ENCODE measurements at places on chromosomes 1 and 21.

- no peak for DNase-seq
These were observed 39.6 kb downstream of the GFI1 start for GRCh38 chr1:92447033-92447681.

- no peak for DNase-seq
These were observed 2.9 kb downstream of the MACO1 start for GRCh38 chr1:25433389-25434186.

GRCh38 chr21:44753357-44753756 lies 42.0 kb upstream of the TSPEAR start:
- no peak for DNase-seq

DNA sequence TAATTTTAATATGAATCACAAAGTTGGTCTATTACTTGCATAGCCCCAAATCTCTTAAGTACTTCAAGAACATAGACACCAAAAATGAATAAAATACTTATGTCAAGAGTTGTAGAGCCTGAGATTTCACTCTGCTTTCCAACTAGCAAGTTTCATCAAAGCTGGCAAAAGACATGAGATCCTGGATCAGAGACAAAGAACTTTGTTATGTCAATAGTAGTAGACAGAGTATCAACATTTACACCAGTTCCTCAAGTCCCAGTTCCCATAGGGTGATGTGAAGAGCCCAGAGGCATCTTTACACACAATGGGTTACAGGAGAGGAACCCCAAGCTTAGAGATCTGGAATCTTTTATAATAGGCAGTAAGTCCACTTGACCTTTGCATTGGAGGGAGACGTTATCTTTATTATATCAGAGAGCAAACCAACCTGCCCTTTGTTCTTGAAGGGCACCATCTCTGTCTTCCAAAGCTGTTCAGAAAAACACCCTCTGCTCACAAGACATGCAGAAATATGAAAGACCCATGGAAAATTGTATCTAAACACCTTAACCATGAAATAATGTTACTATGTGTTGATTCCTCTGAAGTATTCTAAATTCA lies 174.4 kb upstream of the GALNT2 start:
- no peak for DNase-seq

DNA sequence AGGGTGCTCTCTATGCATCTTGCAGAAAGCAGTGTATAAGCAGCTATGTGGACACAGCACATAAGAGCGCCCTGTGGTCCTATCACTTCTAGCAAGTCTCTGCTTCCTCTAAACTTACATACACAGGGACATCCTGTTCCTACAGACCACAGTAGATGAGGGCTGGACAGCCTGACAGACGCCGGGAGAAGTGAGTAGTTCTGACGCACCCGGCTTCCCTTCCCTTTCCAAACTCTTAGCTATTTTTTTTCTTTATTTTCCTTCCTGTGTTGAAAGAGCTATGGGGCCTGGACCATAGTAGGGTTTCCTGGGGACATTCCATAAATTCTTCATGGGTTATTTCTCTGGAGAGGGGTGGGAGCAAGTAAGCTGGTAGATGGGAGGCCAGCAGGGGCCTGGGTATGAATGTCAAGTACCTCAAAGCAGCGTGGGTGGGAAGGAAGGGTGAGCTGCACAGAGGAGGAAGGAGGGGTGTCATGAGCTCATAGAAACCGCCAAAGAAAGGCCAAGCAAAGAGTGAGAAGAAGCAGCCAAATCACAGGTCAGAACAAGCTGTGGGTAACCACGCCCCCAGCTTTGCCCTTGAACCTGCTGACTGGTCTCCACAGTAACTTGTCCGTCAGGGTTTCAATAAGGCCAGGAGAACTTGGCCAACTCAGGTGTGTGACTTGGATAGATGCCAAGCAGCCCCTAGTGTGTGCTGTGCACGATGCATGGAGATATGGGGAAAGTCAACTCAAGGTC lies 36.6 kb downstream of the PLXNA2 start:
- no peak for DNase-seq

- DNase-seq = no peak
These were observed 12.2 kb downstream of the KCNJ15 start for GRCh38 chr21:38268864-38269575.

DNA sequence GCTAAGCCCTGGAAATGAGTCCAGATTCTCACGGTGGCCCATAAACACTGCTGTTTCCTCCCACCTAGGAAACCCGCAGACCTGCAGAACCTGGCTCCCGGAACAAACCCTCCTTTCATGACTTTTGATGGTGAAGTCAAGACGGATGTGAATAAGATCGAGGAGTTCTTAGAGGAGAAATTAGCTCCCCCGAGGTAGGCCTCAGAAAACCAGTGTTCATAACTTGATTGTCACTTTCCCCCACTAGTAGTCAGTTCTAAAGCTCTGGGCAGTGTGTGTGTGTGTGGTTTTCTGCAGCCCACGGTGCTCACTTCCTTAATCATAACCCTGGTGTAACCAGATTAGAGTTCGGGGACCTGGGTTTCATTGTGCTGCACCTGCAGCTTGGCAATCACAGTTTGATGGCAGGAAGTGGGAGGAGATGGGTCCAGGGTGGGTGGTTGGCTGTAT lies 39.1 kb downstream of the CLIC6 start:
- no peak for DNase-seq

DNA sequence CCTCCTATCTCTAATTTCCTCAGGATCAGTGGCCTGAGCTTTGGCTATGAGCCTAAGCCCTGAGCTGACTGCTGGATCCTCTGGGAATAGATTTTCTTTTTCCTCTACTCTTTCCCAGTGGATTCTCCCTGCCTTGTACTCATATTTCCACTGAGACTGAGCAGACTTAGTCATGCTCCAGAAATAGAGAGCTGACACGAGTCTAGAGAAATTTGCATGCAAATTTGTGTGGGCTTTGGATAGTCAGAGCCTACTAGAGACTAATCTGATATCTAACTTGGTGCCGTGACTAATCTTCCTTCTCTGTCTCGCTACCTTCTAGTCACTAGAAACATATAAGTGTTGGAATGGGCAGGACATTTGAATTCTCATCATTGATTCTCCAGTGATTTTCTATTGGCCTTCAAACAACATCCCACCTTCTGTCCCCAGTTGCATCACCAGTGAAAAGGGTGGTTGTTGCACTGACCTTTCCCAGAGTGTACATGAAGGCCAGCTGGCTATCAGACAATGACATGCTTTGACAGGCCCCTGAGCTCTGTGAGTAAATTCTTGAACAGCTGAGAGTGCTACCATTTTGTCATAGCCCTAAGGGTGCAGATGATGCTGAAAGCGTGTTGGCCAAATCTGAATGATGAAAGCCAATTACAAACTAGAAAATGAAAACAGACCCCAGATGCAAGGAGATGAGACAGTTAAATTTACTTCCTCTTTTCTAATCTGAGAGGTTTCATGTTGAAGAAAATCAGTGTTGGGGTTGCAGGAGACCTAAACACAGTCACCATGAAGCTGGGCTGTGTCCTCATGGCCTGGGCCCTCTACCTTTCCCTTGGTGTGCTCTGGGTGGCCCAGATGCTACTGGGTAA lies at the start of gene FCRLA:
FCRLA (plus strand) TSS at position 748 of the 866 bp plus-strand sequence; CDS start at position 784, 36 bp downstream.
- no peak for DNase-seq

- no peak for DNase-seq
These were observed 8.8 kb downstream of the SNRPE start for GRCh38 chr1:203870245-203870644.

DNA sequence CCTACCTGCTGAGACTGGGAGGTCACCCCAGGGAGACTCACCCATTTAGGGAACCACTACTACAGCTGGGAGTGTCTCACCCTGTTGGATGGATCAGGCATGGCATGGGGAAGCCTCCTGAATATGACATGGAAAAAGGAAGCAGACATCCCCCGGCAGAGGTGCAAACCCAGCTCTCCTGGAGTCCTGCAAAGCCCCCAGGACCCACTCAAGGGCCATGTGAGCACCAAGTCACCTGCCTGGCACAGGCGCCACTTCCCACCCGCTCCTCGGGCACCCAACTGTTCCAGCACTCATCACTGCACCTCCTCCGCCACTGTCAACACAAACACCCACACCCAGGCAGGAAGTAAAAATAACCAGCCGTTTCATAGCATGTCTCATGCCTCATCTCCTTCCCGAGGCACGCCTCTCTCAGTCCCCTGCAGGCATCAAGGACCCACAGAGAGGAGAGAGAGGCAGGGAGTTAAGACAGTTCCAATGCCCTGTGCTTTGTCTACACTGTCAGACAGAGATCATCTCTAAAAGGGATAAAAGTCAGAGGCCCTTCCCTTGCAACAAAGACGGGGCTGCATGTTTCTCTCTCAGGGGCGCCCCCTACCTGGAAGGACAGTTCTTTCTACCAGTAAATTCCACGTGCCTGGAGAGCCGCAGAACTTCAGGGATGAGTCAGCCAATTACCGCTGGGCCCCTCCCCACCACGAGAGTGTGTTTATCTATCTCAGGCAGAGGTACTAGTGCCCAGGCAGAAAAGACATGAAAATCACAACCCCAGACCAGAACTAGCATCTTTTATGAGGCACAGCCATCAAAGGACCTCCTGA lies 150.1 kb upstream of the SOD1 start:
- peak; percentile 82 for DNase-seq

Data from activated CD4-positive, CD25-positive, alpha-beta regulatory T cell treated with anti-CD3 and anti-CD28 coated beads, Interleukin-2, amount 50 U/mL, for 72 hours (primary cell).